Muscle of back (tissue), 13 donors: ENCODE measurements at places on chromosomes 3 and 15. TPM values are rescaled to one million over a fixed set of nuclear protein-coding genes. Genes with fewer than 3 reads are reported as not detected.

The PLA1A gene
- polyA plus RNA-seq: not detected

GRCh38 chr3:57821765-57822164 is 65.7 kb downstream of the SLMAP start:
- DNase-seq: no peak

DNA sequence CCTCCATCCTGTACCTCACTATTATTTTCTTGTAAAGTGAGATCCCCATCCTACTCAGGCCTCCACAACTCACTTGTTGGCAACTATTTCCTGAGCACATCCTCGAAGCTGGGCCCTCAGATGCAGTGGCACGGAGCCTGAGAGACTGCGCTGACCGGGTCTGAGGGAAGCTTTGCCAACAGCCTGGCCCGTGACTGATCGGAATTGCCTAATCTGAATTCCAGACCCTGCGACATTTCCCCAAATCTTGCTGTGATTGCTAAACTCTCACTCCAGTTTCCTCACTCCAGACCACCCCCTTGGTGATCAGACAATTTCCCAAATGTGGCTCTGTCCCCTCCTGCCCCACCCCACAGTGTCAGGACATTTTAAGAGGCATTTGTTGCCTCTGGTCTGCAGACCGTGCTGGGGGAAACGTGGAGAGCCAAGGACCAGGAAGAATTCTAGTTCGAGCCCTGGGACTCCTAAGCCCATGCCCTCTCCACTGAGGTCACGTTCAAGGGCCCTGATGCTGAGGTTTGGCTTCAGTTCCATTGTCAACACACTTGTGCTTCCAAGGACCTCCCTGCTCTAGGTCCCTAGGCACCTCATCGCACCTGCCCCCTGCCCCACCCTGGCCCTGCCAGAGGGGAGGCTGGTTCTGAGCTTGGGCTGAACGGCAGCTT is 22.8 kb downstream of the KLHL25 start:
- DNase-seq: no peak

The SLC24A1 gene
- 7.8 TPM for polyA plus RNA-seq

The FAM81A gene
- polyA plus RNA-seq: 1.9 TPM

The COL8A1 gene
- polyA plus RNA-seq: 2.1 TPM

DNA sequence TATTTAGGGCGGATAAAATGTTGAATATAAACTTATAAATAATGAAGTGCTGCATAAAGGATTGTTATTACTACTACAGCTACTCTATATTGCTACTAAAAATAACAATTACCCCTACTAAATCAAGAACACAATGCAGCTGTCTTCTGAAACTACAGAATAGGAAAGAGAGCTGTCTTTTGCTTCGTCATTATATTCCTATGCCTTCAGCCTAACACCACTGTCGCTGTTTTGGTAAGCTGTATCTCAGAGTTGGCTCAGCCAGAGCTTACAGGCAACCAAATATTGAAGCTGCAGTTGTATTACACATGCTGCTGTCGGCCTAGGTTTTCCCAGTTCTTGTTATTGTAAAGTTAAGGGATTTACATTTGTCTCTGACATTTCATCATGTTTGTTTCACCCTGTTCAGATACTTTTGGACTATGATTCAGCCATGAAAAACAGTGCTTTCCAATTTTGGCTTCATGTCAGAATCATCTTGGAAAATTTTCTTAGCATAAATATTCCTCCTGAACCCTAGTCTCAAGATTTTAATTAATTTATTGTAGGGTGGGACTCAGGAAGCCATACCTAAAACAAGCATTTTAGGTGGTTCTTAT is 31.3 kb upstream of the LPP start:
- no peak for DNase-seq

DNA sequence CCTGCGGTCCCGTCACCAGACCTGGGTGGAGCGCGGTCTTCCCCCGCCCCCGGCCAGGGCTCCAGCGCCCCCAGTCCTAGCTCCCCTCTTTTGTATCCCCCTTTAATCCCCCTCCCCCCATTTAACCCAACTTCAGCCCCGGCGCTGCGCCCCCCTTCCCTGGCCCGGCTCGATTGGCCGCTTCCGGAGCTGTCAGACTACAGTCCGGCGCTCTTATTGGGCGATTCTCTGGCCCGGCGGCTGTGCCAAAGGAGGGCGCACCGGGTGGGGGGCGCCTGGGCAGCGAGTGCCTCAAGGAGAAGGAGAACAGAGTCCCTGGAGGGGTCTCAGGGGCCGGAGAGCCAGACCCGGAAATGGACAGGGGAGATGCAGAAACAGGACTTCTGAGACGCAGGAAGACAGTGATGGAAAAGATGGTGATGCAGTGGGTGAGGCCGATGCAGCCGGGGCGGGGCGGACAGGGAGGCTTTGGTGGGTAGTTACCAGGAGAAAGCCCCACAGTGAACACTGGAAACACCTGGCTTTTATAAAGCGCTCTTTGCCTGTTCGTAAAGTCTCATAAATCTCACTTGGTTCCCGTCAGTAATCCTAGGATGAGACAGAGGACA is 1.2 kb upstream of the ADCY5 start:
- DNase-seq: peak; percentile 30

The SLC38A3 gene
- 2.3 TPM for polyA plus RNA-seq

GRCh38 chr3:128588147-128588546 is 62.5 kb downstream of the RPN1 start:
- no peak for DNase-seq

The SYNM gene
- polyA plus RNA-seq: 59.7 TPM

The ISG20 gene
- polyA plus RNA-seq: 0.81 TPM

The SPRED1 gene
- 29.6 TPM for polyA plus RNA-seq

GRCh38 chr15:69424748-69425413 is 10.7 kb downstream of the KIF23 start:
- no peak for DNase-seq

DNA sequence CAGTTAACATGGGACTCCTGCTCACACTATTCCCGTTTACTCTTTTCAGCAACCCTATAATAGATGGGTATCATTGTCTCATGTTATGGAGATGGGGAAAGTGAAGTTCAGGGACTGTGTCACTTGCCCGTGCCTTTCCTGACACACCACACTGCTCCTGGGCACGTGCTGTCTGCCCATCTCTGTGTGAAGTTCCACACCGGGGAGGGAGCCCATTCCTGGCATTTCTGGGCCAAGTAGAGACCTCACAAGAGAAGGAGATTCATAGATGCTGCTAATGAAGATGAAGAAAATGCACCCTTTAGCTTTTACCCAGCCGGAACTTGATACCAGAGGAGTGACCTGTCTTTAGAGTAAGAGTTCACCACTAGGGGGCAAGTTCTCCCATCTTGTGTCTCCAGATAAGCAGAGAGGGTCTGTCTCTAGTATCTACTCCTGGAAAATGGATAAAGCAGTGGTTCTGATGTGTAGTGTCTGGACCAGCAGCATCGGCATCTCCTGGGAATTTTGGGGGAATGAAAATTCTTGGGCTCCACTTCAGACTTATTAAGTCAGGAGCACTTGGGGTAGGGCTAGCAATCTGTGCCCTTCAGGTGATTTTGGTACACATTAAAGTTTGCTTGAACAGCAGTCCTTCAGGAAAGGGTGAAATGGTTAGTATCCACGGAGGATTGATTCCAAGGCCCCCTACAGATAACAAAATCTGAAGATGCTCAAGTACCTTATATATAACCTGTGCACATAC is 2.0 kb upstream of the TOPBP1 start:
- peak; percentile 33 for DNase-seq

The TRPM1 gene
- 2.4 TPM for polyA plus RNA-seq

GRCh38 chr15:48718646-48719045 is 73.1 kb upstream of the FBN1 start:
- no peak for DNase-seq

GRCh38 chr15:66996094-66996493 is 69.3 kb upstream of the SMAD3 start:
- DNase-seq: no peak

GRCh38 chr3:172524611-172525010 is 1.4 kb upstream of the TNFSF10 start:
- DNase-seq: no peak

DNA sequence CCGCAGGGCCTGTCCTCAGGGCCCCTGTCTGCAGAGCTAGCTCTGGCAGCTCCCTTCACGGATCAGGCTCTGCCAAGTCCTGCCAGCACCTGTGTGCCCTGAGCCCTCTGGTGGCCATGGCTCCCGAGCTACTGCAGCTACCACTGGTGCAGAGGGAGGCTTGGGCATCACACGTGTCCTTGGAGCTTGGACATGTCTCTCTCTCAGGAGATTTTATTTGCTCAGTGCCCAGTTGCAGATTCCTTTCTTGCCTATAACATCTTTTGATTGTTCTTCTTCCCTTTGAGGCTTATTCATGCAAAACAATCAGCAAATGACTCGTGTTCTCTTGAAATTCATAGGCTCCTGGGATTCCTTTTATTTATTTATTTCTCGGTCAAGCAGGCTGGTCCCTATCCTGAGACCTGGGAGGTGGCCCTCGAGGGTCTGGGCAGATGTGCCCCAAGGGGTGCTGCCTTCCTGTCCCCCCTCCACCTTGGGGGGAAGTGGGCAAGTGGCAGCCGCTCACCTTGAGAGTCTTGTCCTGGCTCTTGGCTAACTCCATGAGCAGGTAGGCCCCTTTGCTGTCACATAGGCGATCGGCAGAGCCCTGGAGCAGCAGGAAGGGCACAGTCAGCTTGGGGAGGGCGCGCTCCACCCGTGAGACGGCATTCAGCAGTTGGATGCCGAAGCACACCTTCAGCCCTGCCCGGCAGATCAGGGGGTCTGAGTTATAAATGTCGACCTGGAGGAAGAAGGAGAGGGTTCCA is 21.9 kb downstream of the ABTB1 start:
- no peak for DNase-seq

GRCh38 chr3:3648988-3649679 is 150.1 kb upstream of the LRRN1 start:
- DNase-seq: no peak

The CAMKV gene
- 0.26 TPM for polyA plus RNA-seq

DNA sequence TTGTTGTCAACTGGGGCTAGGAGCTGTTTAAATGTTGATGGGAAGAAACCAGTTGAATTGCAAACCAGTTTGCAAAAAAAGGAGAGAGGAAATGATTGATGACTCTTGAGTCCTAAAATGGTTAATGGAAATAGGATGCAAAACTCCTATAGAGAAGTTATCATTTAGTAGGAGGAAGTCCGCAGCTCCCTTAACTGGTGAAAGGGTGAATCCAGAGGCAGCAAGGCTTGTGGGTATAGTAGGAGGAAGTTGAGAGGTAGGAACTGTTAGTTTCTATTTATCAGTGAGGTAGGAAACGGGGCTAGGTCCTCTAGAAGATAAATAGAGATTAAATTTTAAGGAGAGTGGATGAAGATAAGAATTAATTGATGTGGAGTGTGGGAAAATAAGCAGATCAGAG is 15.4 kb downstream of the IREB2 start:
- no peak for DNase-seq

The MCTP2 gene
- polyA plus RNA-seq: 0.98 TPM

GRCh38 chr15:43204016-43204901 is 16.6 kb downstream of the EPB42 start:
- no peak for DNase-seq

DNA sequence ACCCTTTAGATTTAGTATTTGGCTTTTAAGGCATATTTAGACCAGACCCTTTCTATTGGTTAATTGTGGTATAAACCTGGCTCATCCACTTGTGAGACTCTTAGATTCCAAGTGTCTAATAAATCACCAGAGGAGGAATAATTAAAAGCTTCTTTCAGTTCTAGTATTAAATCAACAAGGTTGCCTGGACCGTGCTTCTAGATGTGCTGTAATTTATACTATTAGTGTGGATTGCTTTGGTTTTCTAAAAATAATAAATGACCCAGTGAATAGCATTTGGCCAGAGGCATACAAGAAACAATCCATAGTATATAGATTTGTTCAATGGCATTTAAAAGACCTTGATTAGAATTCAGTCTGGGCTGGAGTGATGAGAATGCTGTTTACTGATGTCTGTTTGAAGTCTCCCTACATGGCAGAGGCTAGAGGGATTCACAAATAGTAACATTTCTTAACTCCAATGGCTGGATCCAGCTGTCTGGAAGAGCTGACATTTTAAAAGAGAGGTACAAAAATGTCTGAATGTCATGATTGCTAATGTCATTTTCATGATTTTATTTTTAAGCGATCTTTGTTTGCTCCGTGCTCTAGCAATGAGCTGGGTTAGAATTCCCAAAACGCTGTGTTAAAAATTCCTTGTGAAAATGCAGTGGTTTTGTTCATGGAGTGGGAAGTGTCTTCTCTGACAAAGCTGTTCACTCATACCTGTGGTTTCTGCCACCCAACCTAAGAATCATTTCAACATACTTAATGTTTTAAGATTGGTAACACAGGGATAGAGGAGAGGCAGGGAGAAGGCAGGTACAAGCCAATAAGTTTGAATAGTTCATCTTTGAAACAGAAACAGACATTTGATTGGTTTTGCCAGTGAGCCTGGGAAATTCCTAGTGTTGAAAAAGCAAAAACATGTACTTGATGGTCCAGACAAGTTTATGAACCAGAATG is 89.9 kb downstream of the RBMS3 start:
- no peak for DNase-seq

DNA sequence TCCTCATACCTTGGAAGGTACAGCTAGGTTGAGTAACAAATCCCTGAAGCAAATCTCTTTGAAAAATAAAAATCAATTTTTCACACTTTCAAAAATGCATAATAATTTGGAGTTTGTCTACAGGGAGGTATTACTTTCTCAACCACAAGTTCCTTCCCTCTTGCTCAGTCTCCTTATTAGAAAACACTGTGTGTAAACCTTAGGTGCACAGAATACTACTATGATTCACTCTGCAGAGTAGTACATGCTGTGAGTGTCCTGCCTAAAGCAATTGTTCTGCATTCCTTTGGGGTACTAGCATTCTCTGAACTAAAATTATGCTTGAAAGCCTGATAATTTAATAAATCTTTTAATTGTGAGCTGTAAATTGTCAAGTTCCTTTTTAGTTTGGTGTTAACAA is 115.9 kb upstream of the EPHA3 start:
- DNase-seq: no peak

The TMEM158 gene
- 6.2 TPM for polyA plus RNA-seq

DNA sequence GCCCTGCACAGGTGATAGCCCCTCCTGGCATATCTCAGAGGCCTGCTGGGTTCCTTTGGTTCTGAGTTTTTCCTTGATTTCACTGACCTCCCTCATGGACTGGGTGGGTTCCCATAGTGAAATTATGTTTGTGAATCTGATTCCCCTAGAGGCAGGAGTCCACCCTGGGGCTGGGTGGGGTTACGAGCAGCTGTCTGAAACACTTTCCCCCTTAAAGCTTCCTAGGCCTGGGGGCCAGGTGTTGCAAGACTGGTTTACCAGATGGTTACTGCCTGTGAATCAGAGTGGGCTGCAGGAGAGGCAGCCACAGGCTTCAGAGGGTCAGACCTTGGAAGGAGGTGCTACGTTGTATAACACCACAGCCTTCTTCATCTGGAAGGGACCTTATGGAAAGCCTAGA is 34.3 kb downstream of the IL20RB start:
- no peak for DNase-seq
